Endothelial cell (in vitro differentiated cells): ENCODE measurements at places on chromosomes 6 and 20. TPM values are rescaled to one million over a fixed set of nuclear protein-coding genes. Genes with fewer than 3 reads are reported as not detected.

Gene ECT2L
- not detected for total RNA-seq

Gene RIPPLY2
- total RNA-seq = not detected

Gene LCA5
- 3.6 TPM for total RNA-seq

Gene RHAG
- 0.46 TPM for total RNA-seq

Gene ASIP
- not detected for total RNA-seq

Gene ZBTB22
- 16.9 TPM for total RNA-seq

Gene ACOT8
- 25.3 TPM for total RNA-seq

Gene CST5
- total RNA-seq = not detected

Gene GLP1R
- 42.5 TPM for total RNA-seq

Gene ARMC12
- total RNA-seq = 0.69 TPM

Gene RGS17
- total RNA-seq = 12.0 TPM

Gene CST7
- not detected for total RNA-seq

Gene FAM83C
- total RNA-seq = not detected

Gene GTSF1L
- total RNA-seq = not detected

Gene MMP24
- total RNA-seq = 9.1 TPM

Gene TENT5A
- total RNA-seq = 2.3 TPM

Gene C6orf52
- 1.6 TPM for total RNA-seq

Gene TRIM10
- not detected for total RNA-seq

Gene RFX6
- not detected for total RNA-seq

Gene EBF4
- 5.9 TPM for total RNA-seq

Gene CFAP61
- not detected for total RNA-seq

Gene TBX18
- total RNA-seq = 9.4 TPM

Gene OR12D3
- not detected for total RNA-seq

Gene GPANK1
- 8.9 TPM for total RNA-seq

Gene AKAP12
- total RNA-seq = 70.1 TPM

Gene ADAT2
- 10.0 TPM for total RNA-seq

Gene BPI
- not detected for total RNA-seq

Gene TAF8
- total RNA-seq = 21.9 TPM

Gene ARMH2
- total RNA-seq = not detected

Gene TNNC2
- total RNA-seq = not detected

Gene CALHM5
- 7.2 TPM for total RNA-seq

Gene TUBE1
- total RNA-seq = 13.7 TPM

Gene TGM3
- total RNA-seq = not detected

Gene OLIG3
- total RNA-seq = not detected
